Hepatocyte (in vitro differentiated cells): ENCODE measurements at places on chromosomes 7 and 10.

- DNase-seq, result peak; percentile 70
Measured at GRCh38 chr10:49115015-49115795, at the start of gene VSTM4. Gene VSTM4 (minus strand): TSS chr10:49115522. CDS start chr10:49115485, 37 bp downstream.

DNA sequence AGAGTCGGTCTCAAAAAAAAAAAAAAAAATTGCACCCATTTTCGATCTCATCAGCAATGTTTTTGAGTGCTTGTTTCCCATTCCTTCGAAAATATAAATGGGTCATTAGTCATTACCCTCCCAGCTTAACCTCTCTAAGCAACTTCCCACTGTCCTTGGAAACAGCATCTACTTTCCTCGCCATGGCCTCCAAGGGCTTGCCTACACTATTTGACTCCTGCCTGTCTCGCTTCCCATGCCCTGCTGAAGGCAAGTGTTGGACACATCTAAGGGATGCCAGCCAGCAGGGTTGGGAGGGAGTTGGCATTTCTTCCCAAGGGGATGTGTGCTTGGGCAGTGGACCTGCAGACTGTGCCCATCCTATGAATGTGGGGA is 12.7 kb upstream of the RHBDD2 start:
- DNase-seq, result no peak

DNA sequence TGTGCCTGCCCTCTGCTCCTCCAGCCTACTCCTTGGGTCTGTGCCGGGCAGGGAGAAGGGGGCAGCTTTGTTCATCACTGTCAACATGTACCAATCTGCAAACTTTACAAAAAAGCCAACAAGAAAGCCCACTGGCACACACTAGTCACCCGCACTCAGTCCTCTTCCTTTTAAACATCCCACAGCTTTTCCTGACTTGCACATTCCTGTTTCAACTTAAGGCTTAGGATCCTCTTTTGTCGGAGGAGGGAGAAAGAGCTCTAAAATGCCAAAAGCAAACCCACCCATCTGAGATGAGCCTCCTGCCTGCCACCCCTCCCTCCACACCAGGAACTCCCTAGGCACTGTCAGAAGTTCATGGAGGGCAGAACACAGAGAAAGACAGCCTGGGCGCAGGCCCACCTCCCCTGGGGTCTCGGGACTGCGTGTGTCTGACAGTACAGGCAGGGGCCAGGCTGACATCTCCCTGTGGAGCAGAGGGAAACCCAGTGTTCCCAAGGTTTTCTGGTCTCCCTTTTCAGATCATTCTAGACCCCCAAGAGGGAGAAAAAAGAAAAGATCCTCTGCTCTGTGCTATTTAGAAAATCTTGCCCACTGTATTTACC is 5.4 kb downstream of the PDIA4 start:
- no peak for DNase-seq

DNA sequence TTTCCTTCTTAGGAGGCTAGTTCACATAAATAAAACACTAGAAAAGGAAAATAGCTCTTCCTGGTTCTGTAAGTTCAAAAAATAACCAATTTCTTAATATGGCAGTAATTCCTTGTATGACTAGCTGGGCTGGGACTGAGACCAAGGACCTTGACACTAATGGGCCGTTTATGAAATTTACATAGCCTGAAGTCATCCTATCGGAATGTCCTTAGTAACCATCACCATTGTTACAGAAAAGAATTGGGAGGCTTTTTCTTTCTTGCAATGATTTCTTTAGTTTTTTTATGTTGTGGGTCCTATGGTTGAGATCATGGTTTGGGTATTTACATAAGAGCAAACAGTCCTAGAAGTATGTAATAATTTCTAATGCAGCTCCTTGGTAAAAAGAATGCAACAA is 87.1 kb upstream of the HDAC9 start:
- DNase-seq, result no peak

GRCh38 chr7:40983111-40983510 is 719.8 kb downstream of the INHBA start:
- no peak for DNase-seq

GRCh38 chr10:33071857-33072256 is 113.8 kb upstream of the ITGB1 start:
- DNase-seq, result no peak

DNA sequence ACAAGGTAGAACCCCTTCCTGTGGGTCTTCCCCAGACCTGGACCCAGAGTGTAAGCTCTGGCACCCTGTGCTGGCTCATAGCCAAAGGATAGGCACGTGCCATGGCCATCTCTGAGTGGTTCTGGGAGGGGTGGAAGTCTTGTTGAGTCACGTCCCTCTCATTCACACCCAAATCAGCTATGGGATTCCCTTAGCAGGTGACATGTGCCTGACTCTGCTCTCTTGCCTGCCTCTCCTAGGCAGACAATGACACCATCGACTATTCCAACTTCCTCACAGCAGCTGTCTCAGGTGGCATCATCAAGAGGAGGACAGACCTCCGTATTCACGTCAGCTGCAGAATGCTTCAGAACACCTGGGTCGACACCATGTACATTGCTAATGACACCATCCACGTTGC is 59.8 kb downstream of the C10orf120 start:
- no peak for DNase-seq

GRCh38 chr7:64599359-64599758 is 36.5 kb upstream of the ZNF680 start:
- DNase-seq, result no peak

GRCh38 chr10:6283655-6284054 is 80.9 kb downstream of the PFKFB3 start:
- DNase-seq, result no peak

- DNase-seq, result no peak
Measured at GRCh38 chr7:116679500-116679899, 7.5 kb downstream of the MET start.

DNA sequence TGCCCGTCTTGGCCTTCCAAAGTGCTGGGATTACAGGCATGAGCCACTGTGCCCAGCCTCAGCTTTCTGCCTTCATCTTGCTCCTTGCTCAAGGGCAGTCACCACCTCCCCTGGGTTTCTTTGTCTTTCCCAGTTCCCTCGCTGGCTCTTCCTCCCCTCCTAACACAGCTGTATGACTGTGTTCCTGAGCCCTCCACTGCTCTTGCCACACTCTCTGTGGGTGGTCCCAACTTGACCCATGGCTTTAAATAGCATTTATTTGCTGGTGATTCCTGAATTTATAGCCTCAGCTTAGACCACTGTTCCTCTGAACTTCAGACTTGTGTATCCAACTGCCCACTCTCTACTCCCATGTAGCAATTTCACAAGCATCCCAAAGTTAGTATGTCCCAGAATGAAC is 181.3 kb downstream of the BAMBI start:
- no peak for DNase-seq

DNA sequence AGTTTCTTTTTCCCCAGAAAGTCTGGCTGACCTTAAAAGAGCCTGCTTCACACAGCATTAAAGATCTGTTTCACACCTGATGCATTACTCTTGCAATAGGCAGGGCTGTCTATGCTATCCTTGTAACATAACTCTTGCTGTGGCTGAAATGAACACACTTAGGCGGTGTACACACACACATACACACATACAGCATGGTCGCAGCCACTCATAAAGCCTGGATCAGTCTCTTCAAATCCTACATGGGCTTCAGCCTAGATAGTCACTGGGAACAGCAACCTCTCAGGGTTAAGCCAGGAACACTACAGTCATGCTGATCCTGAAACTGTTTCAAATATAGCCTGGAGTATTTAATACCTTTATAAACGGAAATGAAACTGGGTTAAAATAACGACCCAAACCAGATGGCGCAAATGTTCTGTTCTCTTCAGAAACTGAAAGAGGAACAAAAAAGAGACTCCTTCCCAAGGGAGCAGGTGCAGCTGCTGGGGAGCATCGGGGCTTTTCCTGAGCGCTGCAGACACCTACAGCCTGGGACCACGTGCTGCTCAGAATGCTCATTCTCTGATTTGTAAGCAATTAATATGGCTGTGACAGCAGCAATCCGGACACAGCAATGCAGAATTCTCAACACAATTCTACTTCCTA is 61.0 kb upstream of the SFMBT2 start:
- no peak for DNase-seq

DNA sequence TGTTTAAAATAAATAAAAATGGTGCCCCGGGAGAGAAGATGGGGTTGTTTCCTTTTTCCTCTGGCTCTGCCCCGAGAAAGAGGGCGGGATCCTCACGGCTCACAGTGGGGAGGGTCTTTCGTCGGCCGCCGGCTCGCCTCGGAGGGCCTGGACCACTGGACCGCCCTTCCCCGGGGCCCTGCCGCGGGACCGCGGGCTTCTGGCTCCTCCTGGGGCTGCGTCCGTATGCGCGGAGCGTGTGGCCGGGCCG is 3.5 kb upstream of the IGF2BP3 start:
- DNase-seq, result peak; percentile 55

DNA sequence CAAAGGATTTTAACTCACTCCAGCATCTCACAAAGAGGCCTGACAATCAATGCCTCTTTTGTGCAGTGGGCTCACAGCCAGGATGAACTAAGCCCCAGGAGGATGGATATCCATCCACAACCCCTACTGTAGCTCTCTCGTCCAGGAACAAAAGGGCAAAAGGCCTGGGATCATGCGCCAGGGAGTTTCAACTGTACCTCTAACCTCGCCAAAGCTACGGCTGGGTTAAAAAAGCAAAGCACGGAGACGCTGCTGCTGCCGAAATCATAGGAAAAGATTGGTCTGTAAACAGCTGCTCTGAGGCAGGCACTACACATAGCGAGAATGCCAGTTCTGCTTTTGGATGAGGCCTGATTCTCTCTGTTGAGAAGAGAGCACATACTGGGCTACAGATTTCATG is 32.1 kb downstream of the VSTM4 start:
- no peak for DNase-seq

DNA sequence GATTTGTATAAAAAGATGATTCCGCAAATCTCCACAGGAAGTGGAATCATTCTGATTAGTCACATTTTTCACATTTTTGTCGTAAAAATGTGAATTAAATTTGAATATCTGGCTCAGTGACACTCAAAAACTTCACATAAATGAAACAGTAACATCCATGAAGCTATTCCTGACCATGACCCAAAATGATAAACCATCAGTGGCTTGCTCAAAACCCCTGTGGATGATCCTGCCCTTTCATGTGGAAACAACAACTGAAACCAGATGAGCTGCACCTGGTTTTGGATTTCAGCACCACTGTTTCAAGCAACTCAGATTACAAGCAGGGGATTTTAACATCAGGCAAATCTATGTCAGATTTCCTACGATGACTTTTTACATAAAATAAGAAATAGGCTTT is 80.3 kb downstream of the AMPH start:
- DNase-seq, result no peak

GRCh38 chr10:96688789-96689188 is 31.5 kb downstream of the PIK3AP1 start:
- no peak for DNase-seq

- no peak for DNase-seq
Measured at GRCh38 chr10:79401015-79401921, 44.2 kb downstream of the ZCCHC24 start.

- no peak for DNase-seq
Measured at GRCh38 chr10:88012641-88013040, 149.2 kb downstream of the PTEN start.

- DNase-seq, result no peak
Measured at GRCh38 chr7:130500463-130500862, 8.6 kb downstream of the MEST start.

GRCh38 chr7:36265680-36266079 is 112.6 kb downstream of the EEPD1 start:
- DNase-seq, result no peak

DNA sequence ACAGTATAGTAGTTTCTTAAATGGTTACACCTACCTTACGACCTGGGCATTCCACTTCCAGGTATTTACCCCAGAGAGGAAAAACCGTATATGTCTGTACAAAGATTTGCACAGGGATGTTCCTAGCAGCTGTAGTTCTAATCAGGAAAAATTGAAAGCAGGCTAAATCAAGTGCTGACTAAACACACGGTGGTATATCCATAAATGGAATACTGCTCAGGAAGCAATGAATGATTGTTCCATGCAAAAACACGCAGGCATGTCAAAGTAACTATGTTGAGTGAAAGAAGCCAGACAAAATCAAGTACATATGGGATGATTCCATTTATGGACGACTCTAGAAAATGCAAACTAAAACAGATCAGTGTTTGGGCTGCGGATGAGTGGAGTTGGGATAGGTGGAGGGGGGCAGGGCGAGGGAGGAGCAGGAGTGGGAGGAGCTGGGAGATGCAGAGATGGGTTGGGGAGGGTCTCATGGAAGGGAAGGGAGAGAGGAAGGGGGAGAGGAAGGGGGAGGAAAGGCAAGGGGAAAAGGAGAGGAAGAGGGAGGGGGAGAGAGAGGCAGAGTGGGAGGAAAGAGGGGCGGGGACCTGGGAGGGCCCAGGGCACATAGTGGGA is 484 bp upstream of the MSRB2 start:
- DNase-seq, result no peak

DNA sequence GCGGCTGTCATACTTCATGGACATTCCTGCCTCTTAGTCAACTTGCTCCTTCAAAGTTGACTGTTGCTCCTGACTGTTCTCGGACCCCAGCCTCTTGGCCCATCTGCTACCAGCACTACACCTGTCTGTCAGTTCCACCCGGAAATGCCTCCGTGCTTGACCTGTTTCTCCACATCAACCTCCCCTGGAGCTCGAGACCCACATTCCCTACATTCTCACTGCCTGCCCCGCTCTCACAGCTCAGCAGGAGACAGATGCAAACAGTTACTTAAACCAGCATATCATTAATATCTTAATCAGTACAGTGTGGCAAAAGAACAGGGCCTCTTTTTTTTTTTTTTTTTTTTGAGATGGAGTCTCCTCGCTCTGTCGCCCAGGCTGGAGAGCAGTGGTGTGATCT is 174.3 kb downstream of the NRP1 start:
- DNase-seq, result no peak

DNA sequence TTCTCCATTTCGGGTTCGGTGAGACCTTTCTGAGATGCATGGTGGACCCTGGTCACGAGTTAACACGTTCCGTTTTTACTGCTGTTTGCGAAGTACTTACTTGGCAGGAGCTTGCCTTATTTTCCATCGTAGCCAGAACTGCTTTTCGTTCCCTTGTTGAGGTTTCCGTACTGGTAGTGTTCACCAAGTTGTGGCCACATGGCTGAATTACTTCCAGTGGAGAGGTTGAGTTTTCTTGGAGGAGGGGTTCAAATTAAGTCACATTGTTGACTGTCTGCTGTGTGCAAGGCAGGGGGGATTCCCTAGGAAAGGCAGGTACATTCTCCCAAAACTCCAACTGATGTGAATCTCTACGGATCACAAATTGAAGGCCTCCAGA is 4.0 kb downstream of the MXI1 start:
- DNase-seq, result no peak
